ENCODE measurements at places on chromosomes 5 and 9. TPM values are rescaled to one million over a fixed set of nuclear protein-coding genes. Genes with fewer than 3 reads are reported as not detected.

- DNase-seq = no peak
Measured at GRCh38 chr5:38291355-38291754, 33.0 kb downstream of the EGFLAM start.

The AGXT2 gene
- not detected for polyA plus RNA-seq

The EQTN gene
- polyA plus RNA-seq = 0.30 TPM

DNA sequence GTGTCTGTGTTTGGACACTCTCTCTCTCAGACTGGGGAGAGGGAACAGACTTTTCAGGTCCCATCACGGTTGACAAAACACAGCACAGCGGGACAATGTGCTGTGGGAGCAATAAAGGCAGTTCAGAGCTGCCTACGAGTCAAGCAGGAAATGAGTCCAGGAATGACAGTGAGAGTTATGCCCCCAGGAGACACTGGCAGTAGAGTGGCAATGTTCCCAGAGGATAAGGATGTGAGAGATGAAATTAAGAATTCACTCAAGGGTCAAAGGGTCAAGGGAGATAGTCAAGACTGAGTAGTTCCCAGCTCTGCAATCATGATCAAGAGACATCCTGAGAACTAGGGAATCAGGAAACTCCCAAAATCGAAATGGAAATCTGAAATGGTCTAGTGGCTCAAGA is 156.1 kb downstream of the LURAP1L start:
- no peak for DNase-seq

The RETREG1 gene
- 9.2 TPM for polyA plus RNA-seq

DNA sequence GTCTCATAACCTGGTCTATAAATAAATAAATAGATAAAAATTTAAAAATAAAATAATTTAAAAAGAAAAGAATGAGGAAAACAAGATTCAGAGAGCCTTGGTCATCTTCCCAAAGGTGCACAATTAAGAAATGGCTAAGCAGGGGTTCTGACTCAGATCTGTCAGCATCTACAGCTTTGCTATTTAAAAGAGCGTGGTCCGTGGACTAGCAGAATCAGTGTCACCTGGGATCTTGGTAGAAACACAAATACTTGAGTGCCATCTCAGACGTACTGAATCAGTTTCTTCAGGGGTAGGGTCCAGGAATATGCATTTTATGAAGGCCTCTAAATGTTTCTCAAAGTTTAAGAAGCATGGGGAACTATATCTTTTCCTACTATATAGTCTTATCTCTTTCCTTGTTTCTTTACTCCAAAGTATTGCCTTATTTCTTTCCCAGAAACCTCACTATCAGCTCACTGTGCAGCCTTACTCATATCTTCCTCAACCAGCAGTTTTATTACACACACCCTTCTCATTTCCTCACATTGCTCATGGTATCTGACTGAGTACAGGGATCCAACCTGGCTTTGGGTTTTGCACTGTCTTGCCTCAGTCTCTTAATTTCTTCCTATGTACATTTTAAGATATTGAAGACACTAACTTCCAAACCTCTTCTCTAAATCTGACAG is 58.6 kb downstream of the TMC1 start:
- no peak for DNase-seq

- DNase-seq = no peak
Measured at GRCh38 chr9:32348106-32348695, 36.2 kb upstream of the ACO1 start.

GRCh38 chr5:107242411-107243219 is 428.1 kb downstream of the EFNA5 start:
- DNase-seq = no peak

DNA sequence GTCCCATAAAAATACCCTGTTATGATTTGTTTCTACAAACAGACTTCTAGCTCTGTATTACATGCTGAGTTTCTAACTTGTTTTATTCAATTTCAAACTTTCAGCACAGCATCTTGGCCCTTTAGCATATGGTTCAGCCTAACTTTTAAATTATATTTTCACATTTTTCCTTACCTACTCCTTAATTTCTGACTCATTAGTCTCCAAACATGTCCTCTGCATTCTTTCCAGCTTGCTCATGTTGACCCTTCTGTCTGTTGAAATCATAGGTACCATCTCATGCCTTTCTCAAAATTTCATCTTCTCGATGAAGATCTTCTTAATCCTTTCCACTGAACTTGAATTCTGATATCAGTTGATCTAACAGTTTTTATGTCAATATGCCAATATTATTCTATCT is 200.9 kb upstream of the RIOK2 start:
- DNase-seq = no peak

GRCh38 chr5:93348231-93348630 is 232.8 kb downstream of the NR2F1-AS1 start:
- no peak for DNase-seq

GRCh38 chr9:131397100-131397790 is 3.4 kb downstream of the PRRC2B start:
- DNase-seq = no peak
